ENCODE measurements at places on chromosomes 6 and 20. TPM values are rescaled to one million over a fixed set of nuclear protein-coding genes. Genes with fewer than 3 reads are reported as not detected.

CDK5RAP1 gene
- 30.3 TPM for total RNA-seq

DNAH8 gene
- not detected for total RNA-seq

KCNK17 gene
- total RNA-seq: not detected

IPCEF1 gene
- 0.16 TPM for total RNA-seq

PDE7B gene
- 1.4 TPM for total RNA-seq

RAD21L1 gene
- total RNA-seq: 0.09 TPM

TBXT gene
- total RNA-seq: not detected

KCNG1 gene
- total RNA-seq: 18.0 TPM

ZC3H12D gene
- 0.14 TPM for total RNA-seq

SSTR4 gene
- total RNA-seq: 0.12 TPM

OOEP gene
- not detected for total RNA-seq

TRERF1 gene
- 8.0 TPM for total RNA-seq

GTSF1L gene
- total RNA-seq: not detected

GNMT gene
- total RNA-seq: 0.10 TPM

LPA gene
- 0.02 TPM for total RNA-seq

BTN1A1 gene
- 0.03 TPM for total RNA-seq

SLC17A4 gene
- not detected for total RNA-seq

E2F1 gene
- total RNA-seq: 22.0 TPM

ZBP1 gene
- total RNA-seq: not detected

CCR6 gene
- total RNA-seq: 0.07 TPM

ADGRF5 gene
- total RNA-seq: not detected

CD93 gene
- total RNA-seq: not detected

TM9SF4 gene
- 33.6 TPM for total RNA-seq

TMEM217 gene
- 0.93 TPM for total RNA-seq

ANGPT4 gene
- total RNA-seq: 0.01 TPM
